ENCODE measurements at places on chromosomes 1 and 21.
A peak's percentile ranks its signal among the peaks of the same experiment; 100 is the strongest.

GRCh38 chr1:111605576-111605975 is 14.0 kb upstream of the RAP1A start:
- peak; percentile 23 for DNase-seq

DNA sequence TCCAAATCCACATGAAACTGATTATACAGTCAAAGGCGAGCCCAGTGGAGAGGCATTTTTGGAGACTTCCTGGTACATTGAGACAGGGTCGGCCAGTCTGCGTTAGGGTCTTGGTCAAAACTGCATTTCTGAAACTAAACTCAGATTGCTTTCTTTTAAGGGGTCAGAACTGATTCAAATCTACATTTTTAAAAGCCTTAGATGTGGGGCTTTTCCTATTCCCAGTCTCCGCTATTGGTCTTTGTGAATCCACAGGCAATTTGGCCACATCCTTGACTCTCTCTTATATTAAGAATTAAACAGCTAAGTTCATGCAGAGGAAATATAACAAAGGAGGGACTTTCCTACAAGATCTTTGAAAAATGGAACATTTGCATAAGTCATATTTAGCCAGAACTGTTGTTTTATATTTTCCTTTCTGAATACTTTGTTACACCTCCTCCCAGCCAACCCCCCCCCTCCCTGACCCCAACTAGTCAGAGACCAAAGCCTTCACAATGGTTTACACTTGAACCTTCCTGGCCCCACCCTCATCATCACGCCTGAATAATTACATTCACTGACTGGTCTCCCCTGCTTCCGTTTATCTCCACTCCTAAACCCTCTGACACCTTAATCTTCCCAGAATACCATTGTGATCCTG is 30.9 kb downstream of the SELL start:
- no peak for DNase-seq

DNA sequence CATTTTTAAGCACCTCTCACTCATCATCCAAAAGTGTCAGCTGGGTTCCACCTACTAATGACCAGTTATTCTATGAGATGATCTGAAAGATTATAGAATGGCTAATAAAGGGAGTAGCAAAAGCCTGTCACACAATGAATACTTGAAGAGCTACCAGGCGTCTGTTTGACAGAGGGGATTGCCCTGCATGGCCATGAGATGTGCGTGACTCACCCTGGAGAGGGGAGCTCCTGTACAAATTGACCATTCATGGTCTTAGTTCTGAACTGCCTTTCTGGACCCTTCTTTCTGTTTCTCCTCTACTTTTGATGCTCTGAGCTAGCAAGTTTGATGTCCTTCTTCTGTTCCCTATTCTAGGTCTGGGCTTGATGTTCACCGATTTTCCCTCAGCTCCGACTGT is 85.2 kb upstream of the ABCD3 start:
- peak; percentile 80 for DNase-seq

GRCh38 chr1:27940297-27940696 is 5.5 kb downstream of the SMPDL3B start:
- peak; percentile 24 for DNase-seq

- DNase-seq: no peak
These were observed 13.3 kb upstream of the BECN2 start for GRCh38 chr1:241944300-241944699.

DNA sequence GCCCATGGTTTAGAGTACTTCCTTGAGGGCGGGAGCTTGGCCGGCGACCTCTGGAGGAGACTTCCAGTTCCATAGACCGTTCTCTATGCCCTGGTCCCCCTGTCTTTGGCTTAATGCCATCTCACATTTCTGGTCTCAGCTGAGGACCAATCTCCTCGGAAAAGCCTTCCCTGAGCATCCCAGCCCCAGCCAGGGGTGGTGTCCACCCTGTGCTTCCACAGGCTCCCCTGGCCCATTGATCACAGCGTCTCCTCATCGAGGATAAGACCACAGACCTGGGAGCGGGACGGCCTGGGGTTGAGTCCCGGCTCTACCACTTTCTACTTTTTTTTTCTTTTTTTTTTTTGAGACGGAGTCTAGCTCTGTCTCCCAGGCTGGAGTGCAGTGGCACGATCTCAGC is 14.5 kb downstream of the WNT4 start:
- no peak for DNase-seq

Data from iris pigment epithelial cell (primary cell).